Renal cortex interstitium (tissue), 15 donors: ENCODE measurements at places on chromosomes 3 and 15.

- DNase-seq: no peak
Measured at GRCh38 chr15:66704019-66704802, 2.2 kb downstream of the SMAD6 start.

DNA sequence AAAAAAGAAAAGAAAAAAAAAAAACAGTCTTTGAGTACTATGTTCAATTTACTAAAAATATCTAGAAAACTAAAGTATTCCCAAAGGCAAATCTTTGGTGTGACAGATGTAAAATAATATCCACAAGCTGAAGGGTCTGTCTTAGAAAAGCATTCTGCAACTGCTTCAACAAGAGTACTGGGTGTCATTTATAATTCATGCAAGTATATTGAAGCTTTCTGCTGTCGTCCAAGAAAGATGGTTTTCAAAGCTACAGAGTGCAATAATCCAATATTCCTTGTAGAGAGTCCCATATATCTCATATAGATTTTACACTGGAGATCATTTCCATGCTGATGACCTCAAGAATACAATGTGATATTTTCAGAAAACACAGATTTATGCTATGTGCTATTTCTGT, 90.9 kb upstream of the SUCLG2 start:
- no peak for DNase-seq

DNA sequence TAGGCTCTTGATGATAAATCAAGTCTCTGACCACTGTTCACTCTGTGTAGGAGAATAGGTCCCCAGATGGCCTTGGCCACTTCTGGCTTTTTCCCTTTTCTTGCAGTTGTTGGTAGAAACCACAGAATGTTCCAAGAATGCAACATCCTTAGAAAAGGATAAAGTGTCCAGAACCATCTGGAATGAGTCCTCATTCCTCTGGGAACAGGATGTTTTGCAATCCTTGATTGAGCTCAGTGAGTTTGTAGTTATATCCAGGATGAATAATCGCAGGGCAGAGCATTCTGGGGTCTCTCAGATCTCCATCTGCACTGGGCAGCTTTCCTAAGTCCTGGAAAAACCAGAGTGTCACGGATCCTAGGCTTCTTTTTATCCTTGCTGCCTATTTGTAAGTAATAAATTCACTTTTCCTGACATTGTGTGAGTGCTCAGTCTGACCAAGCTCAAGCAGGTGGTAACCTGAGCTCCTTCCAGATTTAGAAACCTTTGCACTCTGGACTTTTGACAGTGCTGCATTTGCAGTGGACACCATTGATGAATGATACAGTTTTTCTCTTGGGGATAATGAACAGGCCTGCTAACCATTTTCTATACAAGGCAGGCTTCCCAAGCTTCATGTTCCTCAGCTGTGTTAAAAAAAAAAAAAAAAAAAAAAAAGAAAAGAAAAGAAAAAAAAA, 1028.6 kb downstream of the OTOL1 start:
- no peak for DNase-seq

- DNase-seq: no peak
Measured at GRCh38 chr15:39084674-39085530, 496.0 kb upstream of the THBS1 start.

DNA sequence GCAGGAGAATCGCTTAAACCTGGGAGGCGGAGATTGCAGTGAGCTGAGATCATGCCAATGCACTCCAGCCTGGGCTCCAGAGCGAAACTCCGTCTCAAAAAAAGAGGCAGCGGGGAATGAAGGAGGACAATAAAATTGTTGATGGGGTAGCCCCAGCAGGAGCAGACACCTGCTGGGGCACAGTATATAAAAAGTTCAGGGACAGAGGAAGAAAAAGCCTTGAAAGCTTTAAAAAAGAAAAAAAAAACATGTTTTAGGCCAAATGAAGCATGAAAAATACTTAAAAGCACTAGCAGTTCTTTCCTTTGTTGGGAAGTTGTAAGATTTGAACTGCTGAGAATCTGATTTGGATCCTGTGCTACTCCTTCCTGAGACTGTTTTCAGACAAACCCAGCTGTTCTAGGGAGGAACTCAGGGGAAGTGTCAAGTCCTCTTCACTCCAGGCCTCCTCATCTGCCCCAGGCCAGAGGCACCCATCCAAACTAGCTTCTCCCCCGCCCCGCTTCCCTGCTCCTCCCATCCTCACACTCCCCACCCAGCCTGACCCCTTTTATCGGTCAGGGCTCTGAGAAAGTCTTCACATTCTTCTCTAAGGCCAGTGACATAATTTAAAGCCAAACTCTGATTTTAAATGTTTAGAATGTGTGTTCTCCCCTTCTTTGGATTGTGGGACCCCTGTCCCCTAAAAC, 4.9 kb downstream of the IL17RD start:
- no peak for DNase-seq

GRCh38 chr15:29207758-29208108, 61.9 kb downstream of the NSMCE3 start:
- DNase-seq: no peak

DNA sequence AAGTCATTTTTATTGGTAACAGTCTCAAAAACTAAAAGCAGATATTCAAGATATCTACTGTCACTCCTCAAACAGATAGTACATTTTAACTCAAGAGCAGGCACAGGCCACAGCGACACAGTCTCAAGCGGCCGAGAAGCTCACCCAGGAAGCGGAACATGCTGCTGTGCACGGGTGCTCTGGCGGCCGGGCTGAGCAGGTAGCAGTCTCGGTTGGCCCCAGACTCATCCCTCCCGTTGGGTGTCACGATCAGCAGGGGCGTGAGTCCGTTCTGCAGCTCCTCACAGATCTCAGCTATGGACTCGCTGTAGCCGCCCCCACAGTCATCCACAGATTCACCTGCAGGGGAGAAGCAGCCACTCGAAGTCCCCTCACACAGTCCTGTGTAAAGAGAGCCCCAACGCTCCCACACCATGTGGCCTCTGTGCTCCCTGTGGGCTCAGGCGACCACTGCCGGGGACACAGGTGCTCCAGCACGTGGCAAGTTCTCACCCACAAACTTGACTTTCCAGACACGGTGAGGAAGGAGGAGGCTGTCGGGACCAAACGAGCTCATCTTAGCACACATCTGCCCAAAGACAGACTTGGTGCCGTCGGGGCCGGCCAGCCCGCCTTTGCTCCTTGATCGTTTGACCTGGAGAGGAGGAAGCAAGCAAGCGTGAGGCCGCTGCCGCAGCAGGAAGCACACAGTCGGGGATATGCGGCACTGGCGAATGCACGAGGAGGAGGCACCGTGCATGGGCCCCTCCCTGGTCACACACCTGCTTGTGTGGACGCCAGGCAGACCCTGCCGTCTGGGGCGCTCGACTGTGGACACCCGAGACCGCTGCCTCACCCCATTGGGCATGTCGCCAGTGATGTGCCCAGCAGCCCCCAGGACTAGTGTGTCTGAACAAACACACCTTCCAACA, 17.7 kb upstream of the OCA2 start:
- DNase-seq: no peak

- no peak for DNase-seq
Measured at GRCh38 chr3:195079636-195080035, 191.3 kb downstream of the XXYLT1 start.

GRCh38 chr3:161548301-161548700, 51.7 kb downstream of the OTOL1 start:
- peak; percentile 51 for DNase-seq

DNA sequence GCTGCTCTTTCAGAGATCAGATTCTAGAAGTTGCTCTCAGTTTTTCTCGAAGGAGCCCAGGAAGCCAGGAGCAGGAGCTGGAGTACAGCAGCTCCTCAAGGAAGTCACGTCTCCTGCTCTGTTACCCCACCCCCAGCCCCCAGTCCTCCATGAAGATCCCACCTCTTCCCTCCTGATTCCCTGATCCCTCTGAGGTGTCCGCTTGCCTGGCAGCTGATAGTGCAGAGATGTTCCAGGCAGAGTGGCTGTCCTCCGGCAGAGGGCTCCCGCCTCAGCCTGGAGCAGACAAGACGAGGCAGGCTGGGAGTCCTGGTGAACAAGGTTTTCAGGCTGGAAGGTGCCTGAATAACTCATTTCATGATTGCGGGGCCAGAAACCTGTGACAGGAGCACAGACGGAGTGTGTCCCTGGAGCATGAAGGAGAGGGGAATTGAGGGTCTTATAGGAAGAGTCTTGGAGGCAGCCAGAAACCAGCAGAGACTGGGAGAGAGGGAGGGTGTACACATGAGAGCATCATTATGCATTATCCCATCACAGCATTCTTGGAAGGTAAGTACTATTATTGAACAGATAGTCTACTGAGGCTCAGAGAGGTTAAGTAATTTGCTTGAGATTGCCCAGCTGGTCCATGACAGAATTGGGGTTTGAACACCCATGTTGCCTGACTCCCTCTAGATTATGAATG, 1.2 kb downstream of the HRH1 start:
- peak; percentile 34 for DNase-seq

- DNase-seq: peak; percentile 68
Measured at GRCh38 chr15:70478251-70478990, 284.9 kb downstream of the UACA start.

- no peak for DNase-seq
Measured at GRCh38 chr3:180828001-180828720, 84.3 kb upstream of the FXR1 start.

DNA sequence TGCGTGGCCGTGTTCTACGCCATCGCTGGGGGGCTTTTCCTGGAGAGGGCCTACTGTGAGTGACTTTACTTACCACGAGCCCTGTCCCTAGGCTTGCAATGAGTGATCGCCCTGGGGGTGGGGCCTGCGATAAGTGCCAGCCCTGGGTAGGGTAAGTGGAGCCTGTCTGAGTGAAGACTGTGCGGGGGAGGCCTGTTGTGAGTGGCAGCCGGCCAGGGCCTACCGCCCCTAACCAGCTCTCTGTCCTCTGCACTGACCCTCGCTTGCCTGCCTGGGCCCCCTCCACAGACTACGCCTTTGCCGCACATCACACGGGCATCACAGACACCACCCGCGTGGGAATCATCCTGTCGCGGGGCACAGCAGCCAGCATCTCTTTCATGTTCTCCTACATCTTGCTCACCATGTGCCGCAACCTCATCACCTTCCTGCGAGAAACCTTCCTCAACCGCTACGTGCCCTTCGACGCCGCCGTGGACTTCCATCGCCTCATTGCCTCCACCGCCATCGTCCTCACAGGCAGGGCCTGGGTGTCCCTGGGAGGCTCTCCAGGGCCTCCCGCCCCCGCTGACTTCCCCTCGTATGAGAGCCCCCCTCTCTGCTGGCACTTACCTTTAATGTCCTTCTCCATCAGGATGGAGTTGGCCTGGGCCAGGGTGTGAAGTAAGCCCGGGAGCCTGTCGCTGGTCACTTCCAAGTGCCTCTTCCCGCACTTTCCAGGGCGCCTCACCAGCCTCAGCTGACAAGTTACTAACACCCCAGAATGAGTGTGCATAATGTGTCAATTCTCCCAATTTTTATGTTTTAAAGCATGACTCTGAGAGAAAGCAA, 22.4 kb downstream of the DUOX1 start:
- DNase-seq: no peak

DNA sequence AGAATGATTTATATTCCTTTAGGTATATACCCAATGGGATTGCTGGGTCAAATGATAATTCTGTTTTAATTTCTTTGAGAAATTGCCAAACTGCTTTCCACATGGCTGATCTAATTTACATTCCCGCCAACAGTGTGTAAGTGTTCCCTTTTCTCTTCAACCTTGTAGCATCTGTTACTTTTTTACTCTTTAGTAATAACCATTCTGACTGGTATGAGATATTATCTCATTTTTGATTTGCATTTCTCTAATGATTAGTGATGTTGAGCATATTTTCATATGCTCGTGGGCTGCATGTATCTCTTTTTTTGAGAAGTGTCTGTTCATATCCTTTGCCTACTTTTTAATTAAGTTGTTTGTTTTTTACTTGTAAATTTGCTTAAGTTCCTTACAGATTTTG, 1264.2 kb downstream of the OTOL1 start:
- DNase-seq: no peak

DNA sequence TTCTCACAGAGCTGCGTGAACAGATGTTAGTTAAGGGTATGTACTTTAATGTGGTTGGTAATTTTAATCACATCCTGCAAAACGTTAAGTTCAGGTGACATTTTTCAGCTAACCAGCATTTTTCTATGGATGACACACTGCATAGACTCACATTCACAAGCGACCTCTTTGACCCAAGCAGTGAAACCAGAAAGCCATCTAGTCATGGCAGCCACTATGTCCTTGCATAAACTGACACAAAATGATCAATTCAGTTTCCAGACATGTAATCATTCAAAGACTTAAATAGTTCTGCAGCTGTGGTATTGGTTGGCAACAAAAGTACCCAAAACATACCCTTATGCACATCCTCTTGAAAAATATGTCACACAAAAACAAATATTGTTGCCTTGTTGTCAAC, 7.4 kb upstream of the CAPN7 start:
- no peak for DNase-seq

DNA sequence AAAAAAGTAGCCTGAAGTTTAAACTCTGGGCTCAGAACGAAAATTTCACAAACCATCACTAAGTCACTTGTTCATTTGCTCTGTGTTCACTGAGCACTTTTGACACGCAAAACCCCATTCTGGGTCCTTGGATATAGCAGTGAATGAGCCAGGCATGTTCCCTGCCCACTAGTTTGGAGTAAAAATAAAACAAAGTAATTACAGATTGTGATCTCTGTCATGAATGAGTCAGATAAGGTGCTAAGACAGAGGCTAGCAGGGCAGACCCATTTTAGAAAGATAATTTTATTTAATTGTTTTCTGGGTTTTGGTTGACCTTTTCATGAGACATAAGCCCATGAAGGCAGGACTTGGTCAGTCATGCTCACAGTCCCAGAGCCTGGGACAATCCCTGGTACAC, 84.1 kb upstream of the ARHGEF3 start:
- DNase-seq: no peak

DNA sequence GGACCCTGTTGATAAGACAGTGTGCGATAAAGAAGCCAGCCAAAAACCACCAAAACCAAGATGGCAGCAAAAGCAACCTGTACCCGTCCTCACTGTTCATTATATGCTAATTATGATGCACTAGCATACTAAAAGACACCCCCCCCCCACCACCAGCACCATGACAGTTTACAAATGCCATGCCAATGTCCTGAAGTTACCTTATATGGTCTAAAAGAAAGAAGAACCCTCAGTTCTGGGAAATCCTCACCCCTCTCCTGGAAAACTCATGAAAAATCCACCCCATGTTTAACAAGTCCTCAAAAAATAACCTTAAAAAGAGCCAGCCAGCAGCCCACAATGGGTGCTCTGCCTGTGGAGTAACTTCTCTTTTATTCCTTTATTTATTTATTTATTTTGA, 48.4 kb upstream of the ZNF280D start:
- no peak for DNase-seq

DNA sequence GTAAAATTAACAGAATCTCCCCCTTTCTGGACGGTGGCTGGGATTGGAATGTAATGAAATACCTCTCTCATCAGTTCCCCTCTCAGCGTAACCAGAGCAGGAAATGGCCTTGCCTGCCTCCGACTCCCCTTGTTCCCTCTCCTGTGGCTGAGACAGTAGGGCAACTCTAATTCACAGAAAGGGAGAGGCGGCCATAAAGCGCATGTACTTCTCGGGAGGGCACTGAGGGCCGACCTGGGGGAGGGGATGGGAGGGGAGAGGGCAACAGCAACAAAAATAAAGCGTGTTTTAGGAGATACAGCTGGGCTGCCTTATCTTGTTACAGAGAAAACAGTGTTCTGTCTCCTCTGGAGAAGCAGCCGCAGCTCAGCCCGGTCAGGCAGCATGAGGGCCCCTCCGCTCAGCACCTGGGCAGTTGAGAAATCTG, 783.3 kb upstream of the ARRDC4 start:
- peak; percentile 66 for DNase-seq
